ENCODE measurements at places on chromosomes 4 and X.

DNA sequence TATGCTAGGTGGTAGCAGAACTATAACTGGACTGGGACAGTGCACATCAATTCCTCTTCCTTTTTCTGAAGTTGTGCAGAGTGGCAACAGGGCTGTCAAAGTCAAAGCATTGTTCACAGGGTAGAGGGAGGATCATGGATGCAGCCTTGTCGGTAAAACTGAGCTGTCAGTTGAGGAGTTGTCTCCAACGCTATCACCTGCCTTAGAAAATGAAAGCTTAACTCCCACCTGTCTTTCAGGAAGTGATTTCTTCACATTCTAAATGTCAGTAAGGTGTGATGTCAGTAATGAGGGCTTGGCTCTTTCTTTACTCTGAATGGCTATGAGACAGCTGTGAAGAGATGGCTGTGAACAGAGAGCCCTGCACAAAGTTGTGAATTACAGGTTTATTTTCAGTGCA, 66.4 kb upstream of the BANK1 start:
- DNase-seq = no peak

- no peak for DNase-seq
These were observed 82.0 kb upstream of the FREM3 start for GRCh38 chr4:143782521-143782920.

DNA sequence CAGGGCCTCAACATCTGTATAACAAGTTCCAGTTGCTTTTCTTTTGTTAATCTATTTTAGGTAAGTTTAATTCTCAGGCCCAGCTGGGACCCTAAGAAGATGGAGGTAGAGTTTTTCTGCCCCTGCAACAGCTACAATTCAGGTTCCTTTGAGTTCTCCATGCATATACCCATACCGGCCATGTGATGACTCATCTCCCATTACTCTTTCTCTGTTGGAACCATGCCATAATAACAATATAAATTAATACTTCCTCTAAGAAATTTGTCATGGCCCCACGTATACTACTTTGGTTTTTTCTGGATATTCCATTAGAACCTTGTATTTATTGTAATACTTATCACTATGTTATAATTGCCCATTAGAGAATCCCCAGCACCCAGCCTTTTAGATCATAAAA, 1.3 kb upstream of the INTU start:
- DNase-seq = no peak

GRCh38 chrX:77450415-77450814, 3.2 kb downstream of the FGF16 start:
- DNase-seq = no peak

DNA sequence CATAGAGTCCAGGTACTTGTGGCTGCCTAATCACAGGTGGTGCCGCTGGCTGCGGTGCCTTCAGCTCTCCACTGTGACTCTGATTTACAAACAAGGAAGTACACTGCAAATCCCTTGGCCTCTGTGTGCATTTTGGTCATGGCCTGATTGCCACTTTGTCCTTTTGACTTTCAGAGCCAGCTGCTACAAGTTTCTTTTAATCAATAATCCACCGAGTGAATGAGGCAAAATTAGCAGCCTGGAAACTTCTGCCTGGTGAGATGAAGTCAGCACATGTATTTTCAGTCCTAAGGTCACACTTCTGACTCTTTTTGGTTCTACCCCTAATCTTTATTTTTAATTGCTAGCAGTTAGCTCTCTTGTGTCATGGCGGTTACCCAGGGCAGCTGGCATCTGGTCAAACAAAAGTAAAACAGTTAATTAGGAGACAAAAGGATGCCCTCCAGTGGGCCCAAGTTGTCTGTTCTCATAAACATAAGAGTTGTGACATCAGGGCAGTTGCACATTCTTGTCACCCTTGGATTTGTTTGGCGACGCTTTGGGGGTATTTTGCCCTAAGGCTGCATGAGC, 62.3 kb upstream of the LNX1 start:
- DNase-seq = no peak

- no peak for DNase-seq
These were observed 254.7 kb downstream of the PALLD start for GRCh38 chr4:168751263-168752225.

GRCh38 chr4:76546759-76547742, 112.0 kb downstream of the SHROOM3 start:
- DNase-seq = no peak

GRCh38 chrX:44913656-44914531, 40.9 kb downstream of the KDM6A start:
- DNase-seq = no peak

DNA sequence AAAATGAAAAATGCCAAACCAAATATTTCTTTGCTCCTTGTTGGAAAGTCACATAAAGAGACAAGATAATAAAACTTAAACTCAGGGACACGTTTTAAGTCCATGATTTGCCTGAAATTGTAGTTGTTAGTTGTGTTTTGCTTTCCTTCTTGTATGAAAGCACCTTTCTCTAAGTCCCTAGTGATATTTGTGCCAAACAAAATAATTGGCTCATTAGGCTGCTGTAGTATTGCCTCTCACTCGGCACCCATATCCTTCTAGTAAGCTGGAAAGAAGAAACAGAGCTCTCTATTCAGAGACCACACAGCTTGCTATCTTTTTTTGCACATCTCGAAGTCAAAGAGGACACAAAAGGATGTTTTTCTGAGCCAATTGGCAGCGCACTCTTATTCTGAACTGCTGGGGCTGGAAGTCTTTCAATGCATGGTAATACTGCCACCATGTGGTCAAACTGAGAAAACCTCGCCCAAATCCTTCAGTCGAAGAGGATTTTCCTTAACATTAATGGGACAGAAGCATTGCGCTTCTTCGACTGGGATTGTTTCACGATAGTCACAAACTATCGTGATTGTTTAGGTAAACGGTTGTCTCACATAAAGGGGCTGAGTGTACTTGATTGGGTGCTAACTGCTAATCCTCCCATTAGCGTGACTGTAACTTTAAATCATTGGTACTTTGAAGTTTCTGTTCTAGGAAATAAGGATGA, 571.9 kb upstream of the LCORL start:
- DNase-seq = peak; percentile 69

GRCh38 chr4:159175989-159176375, 73.1 kb downstream of the RAPGEF2 start:
- DNase-seq = no peak

- DNase-seq = no peak
These were observed 512 bp upstream of the ANTXR2 start for GRCh38 chr4:80073473-80074008.

GRCh38 chr4:140675599-140676231, 80.5 kb downstream of the TBC1D9 start:
- no peak for DNase-seq

GRCh38 chr4:109301651-109302360, 652 bp downstream of the COL25A1 start:
- DNase-seq = peak; percentile 14

- DNase-seq = peak; percentile 21
These were observed 125.4 kb upstream of the DMD start for GRCh38 chrX:33336783-33337182.
